ENCODE measurements at places on chromosomes 13 and 19.

DNA sequence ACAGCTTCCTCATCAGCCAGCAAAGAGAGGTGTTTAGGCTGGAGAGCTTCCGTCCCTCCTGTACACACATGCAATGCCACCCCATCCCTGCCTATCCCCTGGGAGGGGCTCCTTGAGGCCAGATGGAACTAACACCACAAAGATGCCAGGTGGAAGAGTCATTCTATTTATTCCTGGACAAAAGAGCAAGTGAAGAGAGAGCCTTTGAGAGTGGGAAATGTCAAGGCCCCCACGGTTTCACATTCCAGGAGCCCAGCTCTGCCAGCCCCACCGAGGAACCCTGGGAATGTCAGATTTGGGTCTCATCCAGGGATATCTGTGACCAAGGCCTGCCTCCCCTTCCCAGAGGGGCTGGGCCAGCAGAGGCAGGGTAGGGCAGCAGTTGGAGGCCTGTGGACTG lies 30.8 kb upstream of the IGFL1 start:
- no peak for DNase-seq

GRCh38 chr19:35657904-35658700 lies 8.2 kb upstream of the UPK1A start:
- DNase-seq: no peak

GRCh38 chr19:398719-399118 lies 10.2 kb downstream of the C2CD4C start:
- no peak for DNase-seq

GRCh38 chr13:46290434-46290833 lies 78.7 kb downstream of the LRRC63 start:
- no peak for DNase-seq

DNA sequence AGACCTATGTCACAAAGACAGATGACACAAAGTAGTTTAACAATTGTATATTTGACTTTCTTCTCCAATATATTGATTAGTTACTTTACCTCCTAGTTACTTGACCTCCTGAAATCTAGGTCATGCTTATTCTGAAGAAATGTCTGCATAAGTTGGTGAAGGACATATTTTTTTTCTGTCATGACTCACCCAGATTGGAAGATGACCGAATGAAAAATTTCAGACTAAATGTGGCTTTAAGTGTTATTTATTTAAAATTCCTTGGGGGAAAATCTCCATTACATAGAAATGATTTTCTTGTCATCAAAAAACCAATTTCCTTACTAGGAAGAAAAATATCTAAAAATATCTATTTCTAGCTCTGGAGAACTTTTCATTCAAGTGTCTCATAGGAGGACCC lies 217.1 kb downstream of the POSTN start:
- no peak for DNase-seq

DNA sequence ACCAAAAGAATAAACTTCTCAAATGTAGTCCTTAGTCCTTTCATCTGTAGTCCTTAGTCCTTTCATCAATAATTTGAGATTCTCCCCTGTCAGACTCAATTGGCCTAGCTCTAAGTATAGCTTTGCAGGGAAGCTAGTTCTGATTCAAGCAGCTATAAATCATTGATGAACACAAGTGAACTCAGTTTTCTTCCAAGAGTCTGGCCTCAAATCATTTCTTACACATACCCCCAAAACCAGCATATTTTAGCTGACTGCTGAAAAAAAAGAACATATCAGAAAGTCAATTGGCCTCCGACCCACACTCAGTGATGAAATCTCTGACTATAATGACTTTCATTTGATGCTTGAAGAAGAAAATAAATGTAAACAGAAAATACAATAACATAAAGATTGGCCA lies 64.9 kb downstream of the TNFSF11 start:
- DNase-seq: no peak

DNA sequence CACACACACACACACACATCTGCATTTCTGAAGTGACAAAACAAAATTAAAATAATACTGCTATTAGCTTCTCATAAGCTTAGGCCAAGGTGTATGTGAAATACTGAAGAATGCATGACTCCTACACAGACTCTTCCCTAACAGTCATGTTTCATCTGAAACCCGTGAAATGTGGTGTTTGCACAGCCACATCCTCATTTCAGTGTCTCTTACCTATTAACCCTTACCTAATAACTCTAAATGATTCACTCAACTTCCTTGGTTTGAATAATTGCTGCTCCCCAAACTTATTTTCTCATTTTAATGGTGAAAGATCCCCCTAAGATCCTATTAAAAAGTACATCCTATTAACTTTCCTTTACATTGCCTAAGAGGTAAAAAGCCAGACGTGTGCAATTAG lies 117.6 kb downstream of the MIPEP start:
- DNase-seq: no peak

GRCh38 chr13:106118996-106119395 lies 416.5 kb downstream of the EFNB2 start:
- DNase-seq: no peak

DNA sequence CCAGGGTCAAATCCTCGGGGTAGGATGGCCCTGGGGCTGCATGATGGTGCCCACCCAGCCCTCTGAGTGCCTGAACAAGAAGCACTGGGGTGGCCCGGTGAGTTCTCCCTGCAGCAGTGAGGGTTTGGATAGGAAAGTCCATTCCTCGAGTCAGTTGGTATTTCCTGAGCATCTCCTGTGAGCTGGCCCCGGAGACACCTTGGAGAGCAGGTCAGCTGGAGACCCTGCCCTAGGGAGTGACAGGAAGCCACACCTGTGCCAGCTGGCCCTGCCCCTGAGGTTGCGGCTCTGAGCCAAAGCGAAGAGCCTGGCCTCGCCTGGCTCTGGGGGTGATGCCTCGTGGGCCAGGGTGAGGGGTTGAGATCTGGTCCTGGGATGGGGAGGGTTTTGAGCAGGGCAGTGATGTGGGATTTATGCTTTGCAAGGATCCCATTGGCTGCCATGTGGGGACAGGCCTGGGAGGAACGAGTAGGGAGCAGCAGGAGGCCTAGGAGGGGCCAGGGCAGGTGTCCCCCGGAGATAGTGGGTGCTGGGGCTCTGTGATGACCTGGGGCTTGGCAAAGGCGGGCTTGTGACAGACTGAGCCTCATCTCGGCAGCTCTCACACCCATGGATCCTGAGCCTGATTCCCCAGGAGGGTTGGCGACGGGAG lies 16.0 kb downstream of the CRTC1 start:
- DNase-seq: no peak

DNA sequence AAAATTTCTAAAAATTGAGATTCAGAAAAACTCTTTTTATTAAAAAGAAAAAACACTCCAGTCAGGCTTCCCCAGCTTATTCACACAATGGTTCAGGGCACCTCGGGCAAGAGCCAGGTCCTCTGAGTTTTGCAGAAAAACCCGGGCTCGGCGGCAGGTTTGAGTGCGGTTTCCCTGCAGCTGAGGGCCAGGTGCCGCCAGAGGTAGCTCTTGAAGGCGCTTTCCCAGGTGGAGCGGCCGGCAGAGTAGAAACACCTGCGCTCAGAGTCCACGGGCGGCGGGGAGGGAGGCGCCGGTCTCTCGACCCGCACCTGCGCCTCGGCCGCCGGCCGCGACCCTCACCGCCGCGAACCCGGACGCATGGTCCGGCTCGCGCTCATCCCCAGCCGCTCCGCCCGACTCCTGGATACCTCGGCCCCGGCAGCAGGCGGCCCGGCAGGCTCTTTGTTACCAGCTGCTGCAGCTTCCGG lies 444 bp downstream of the PROSER1 start:
- no peak for DNase-seq

GRCh38 chr19:28405346-28405742 lies 807.6 kb downstream of the UQCRFS1 start:
- no peak for DNase-seq

- no peak for DNase-seq
Observed at GRCh38 chr13:41697578-41697977, 240.2 kb downstream of the RGCC start.

DNA sequence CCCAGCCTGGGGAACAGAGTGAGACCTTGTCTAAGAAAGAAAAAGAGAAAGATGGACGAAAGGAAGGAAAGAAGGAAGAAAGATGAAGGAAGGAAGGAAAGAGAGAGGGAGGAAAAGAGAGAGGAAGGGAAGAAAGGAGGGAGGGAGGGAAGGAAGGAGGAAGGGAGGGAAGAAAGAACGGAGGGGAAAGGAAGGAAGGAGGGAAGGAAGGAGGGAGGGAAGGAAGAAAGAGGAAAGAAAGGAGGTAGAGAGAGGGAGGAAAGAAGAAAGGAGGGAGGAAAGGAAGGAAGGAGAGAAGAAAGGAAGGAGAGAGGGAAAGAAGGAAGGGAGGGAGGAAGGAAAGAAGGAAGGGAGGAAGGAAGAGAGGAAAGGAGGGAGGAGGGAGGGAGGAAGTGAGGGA lies 20.9 kb downstream of the CABP5 start:
- DNase-seq: no peak

- DNase-seq: no peak
Observed at GRCh38 chr13:113634279-113635047, 23.5 kb downstream of the ATP4B start.

GRCh38 chr13:98825659-98826058 lies 73.2 kb upstream of the SLC15A1 start:
- DNase-seq: no peak

DNA sequence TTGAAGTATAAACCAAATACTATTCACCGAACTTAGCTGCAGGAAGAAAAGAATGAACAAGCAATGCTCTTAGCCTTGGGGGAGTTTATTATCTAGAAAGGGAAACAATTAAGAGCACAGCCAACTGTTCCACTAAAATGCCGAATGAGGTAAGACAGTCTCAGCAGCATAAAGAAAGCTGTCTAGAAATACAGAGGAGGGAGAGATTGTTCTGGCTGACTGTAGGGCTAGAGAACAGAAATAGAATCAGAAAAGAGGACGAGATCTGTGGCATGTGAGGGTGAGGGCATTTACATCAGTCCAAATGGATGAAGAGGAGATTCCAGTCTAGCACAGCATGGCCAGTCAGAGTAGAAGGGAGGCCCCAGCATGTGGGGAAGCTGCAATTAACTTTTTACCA lies 56.8 kb upstream of the TNFRSF19 start:
- no peak for DNase-seq

GRCh38 chr19:35432911-35433310 lies 15.1 kb upstream of the FFAR2 start:
- DNase-seq: no peak

DNA sequence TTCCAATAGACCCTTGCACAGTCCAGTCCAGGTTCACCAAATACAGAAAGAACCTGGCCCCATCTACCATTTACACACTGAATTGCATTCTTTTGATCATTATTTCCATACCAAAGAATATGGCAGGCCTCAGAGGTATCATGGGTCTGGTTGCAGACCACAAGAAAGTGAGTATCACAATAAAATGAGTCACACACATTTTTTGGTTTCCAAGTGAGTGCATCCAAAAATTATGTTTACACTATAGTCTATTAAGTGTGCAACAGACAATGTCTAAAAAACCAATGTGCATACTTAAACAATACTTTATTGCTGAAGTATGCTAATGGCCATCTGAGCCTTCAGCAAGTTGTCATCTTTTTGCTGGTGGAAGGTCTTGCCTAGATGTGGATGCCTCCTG lies 105.3 kb downstream of the SPACA7 start:
- DNase-seq: no peak

DNA sequence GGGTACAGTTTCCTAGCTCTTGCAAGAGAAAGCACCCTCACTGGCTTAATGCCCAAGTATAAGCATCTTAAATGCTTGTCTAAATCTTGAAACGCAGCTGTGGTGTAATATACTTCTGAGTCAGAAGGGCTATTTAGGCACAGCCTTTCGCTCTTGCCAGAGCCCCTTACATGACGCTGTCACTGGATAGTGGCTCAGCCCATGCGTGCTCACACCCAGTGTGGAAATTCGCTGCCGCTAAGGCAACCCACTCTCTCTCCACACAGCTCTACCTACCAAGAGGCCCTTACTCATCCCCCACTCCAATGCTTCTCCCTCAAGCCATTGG lies 24.0 kb downstream of the UQCRFS1 start:
- DNase-seq: no peak

DNA sequence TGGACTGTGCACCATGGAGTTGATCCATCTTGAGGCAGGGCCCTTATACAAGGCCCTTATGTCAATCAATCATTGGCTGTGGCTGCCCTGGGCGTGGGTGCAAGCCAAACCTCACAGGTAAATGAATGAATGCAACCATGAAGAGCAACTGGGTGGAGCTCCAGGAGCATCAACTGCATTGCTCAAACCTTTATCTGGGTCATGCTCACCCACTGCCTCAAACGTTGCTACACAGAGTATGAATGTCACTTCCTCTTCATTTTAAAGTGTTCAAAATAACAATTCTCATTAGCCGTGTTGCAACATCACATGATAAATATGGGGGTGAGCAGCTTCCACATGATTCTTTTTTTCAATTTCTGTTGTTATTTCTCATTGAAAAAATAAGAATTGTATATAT lies 6.4 kb upstream of the ZNF333 start:
- DNase-seq: no peak

GRCh38 chr19:15296841-15297415 lies 35.4 kb downstream of the BRD4 start:
- DNase-seq: no peak

- no peak for DNase-seq
Observed at GRCh38 chr19:19213426-19214158, 1.8 kb downstream of the NCAN start.

DNA sequence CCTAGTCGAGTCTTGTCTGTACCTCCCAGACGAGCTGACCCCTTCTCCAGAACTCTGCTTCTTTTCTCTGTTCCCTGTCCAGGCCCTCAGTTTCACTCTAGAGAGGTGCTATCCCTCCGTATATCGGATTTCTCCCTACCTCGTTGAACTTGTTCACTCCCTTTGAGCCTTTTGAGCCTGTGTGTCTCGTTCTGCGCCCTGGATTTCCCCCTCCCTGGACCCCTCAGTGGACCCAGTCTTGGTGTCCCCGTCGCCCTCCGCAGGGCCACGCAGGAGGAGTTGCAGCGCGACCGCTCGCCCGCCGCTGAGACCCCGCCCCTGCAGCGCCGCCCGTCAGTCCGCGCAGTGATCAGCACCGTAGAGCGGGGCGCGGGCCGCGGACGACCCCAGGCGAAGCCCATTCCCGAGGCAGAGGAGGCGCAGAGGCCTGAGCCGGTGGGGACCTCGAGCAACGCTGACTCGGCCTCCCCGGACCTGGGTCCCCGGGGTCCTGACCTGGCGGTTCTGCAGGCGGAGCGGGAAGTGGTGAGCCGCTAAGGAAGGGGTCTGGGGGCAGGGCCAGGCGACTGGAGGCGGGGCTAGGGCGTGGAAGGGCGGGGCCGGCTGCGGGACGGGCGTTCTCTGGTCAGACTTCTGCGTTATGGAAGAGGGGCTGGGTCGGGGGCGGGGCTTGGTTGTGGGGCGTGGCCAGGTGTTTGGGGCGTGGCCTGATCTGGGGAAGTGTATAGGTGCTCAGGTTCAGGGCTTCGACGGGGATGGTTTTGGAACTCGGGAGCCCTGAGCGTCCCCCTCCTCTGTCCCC lies 5.5 kb downstream of the EPS8L1 start:
- peak; percentile 82 for DNase-seq

- no peak for DNase-seq
Observed at GRCh38 chr13:26270707-26271106, 16.8 kb downstream of the CDK8 start.

GRCh38 chr13:40692946-40693345 lies 26.5 kb upstream of the FOXO1 start:
- DNase-seq: no peak

Data from stimulated activated CD4-positive, alpha-beta T cell treated with anti-CD3 and anti-CD28 coated beads, TNF-alpha, amount 100 ng/mL, for 48 hours (primary cell).